Activated CD8-positive, alpha-beta memory T cell treated with anti-CD3 and anti-CD28 coated beads for 4 hours (primary cell): ENCODE measurements at places on chromosomes 13 and 19.
A peak's percentile ranks its signal among the peaks of the same experiment; 100 is the strongest.

DNA sequence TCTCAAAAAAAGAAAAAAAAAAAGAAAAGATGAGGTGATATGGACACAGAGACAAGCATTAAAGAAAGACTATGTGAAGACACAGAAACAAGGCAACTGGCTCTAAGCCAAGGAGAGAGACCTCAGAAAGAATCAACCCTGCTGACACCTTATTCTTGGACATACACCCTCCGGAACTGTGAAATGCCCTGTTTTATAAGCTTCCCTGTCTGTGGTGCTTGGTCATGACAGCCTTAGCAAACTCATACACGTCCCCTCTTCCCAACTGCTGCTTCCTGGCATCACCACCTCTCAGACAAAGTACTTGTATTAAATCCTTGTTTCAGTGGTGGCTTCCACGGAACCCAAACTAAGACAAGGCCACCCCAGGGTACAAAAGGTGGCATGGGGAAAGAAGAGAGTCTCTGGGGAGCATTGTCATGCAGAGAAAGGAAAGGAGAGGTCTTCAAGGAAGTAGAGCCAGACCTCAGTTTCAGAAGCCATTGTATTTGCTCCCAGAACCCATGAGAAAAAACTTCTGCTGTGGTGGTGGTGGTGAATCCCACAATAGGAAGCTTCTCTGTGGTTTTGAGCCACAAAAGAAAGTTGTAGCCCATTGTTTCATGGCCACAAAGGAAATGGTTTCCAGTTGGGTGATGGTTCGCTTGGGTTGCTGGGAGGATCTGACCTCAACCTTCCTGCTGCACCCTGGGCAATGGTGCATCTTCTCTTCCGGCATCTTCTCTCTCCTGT, 16.3 kb upstream of the TSPAN16 start:
- DNase-seq: no peak

GRCh38 chr19:45307361-45307760, 15.3 kb downstream of the CKM start:
- DNase-seq: no peak

DNA sequence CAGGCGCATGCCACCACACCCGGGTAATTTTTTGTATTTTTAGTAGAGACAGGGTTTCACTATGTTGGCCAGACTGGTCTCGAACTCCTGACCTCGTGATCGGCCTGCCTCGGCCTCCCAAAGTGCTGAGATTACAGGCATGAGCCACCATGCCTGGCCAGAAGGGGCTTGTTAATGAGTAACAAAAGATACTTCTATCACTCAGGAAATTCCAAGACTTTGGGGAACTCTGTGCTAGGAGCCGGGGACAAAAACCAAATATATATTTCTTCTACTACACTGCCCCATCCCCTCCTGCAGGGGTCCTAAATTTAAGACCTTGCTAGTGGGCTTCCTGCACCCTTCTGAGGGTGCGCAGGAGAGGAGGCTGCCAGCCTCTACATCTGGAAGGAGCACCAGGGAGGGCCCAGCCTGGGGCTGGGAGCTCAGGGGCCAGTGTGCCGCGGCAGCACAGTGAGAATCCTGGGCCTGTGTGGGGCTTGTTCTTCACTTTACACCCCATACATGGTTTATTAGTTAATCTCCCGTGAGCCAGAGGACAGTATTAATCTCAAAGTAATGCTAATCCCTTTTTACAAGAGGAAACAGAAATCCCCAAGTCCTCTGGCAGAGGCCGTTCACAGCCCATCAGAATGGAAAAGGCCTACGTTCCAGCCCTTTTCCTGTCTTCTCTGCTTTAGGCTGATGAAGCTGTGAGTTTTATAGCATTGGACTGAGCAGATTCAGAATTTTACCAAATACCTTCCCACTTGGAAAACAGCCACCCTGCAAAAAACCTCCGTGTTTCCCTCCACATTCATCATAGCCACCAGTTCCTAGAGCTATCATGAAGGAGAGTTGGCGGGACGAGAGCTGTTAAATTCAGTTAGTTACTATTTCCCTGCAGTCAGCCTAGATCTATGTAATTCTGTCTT, 44.4 kb upstream of the NPAS1 start:
- DNase-seq: no peak

DNA sequence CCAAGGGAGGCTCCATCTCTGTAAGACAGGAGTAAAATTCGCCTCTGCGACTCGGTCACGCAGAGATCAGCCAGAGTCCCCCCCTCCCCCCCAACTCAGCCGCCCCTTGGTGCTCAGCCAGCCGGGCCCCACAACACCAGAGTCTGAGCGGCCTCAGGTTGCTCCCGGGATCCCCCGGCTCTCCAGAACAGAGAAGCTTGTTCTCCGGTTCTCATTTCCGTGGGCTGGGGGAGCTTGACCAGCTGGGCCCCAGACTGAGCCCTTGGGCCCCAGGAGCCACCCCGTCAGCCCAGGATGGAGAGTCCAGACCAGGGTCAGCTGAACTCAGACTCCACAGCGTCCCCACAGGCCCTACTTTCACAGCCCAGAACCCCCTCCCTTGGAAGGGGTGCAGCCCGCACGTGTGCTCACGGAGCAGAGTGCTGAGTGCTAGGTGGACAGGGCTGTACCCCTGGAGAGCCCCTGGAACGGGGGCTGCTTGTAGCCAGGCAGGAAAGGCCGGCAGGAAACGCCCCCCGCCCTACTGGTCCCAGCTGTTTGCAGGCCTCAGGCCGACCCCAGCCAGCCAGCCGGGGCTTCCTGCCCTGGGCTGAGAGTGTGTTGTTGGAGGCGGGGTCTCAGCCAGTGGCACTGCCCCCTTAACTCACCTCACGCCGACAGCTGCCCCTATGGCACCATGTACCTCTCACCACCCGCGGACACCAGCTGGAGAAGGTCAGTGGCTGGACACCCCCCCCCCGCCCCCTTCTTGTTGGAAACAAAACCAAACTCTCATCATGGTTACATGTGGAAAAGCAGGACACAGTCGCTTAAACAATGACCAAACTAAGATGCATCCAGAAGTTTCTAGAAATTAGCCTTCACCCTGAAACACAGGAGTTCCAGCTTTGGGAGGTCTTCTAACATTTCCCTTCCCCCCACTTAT, 44.4 kb downstream of the COMP start:
- no peak for DNase-seq

GRCh38 chr19:40332669-40333068, 15.5 kb downstream of the C19orf47 start:
- no peak for DNase-seq

- DNase-seq: no peak
Measured at GRCh38 chr13:112634102-112634501, 46.1 kb upstream of the TUBGCP3 start.

GRCh38 chr19:51786646-51787494, 8.1 kb upstream of the FPR3 start:
- DNase-seq: no peak

- DNase-seq: no peak
Measured at GRCh38 chr19:47545061-47545948, 27.6 kb downstream of the ZNF541 start.

DNA sequence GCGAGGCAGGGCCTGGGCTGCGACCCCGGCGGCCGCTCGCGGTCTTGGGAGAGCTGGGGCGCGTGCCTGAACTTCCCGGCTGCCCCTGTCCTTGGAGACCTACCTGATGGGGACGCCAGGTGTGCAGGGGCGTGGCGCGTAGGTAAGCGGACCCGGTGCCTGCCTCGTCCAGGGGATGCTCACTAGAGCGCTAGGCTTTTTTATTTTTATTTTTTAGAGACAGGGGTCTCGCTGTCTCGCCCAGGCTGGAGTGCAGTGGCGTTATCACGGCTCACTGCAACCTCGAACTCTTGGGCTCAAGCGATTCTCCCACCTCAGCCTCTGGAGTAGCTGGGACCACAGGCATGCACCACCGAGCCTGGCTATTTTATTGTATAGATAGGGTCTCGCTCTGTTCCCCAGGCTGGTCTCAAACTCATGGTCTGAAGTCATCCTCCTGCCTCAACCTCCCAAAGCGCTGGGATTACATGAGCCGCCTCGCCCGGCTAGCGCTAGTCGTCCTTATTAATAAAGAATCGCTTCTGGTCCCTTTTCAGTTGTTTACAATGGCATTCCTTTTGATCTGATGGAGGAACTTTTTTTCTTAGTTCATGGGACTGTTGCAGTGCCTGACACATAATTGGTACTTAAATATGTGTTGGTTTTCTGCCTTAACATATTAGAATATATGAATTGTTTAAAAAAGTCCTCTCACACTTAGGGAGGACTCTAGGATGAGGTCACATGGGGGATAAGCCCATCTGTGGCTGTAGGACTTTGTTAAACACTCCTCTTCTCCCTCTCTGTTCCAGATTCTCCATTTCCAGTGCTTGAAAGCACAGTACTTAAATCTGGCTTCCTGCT, 812 bp downstream of the DPY19L3 start:
- no peak for DNase-seq

DNA sequence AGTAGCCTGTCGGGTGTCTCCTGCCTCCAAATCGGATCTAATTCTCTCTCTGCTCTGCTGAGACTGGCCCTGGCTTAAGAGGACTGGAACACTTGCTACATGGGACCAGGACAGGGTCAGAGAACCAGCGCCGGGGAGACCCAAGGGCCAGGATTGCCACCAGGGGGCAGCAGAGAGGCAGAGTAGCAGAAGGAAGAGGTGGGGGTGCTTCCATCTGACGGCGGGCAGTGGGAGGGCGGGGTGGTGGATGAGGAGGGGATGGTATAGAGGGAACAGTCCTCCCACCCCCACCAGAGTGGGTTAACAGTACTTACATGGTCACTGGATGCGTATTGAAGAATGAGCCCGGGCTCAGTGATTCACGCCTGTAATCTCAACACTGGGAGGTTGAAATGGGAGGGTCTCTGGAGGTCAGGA, 11.9 kb downstream of the SELENOW start:
- peak; percentile 68 for DNase-seq

- no peak for DNase-seq
Measured at GRCh38 chr13:73235385-73235784, 176.6 kb downstream of the KLF5 start.

DNA sequence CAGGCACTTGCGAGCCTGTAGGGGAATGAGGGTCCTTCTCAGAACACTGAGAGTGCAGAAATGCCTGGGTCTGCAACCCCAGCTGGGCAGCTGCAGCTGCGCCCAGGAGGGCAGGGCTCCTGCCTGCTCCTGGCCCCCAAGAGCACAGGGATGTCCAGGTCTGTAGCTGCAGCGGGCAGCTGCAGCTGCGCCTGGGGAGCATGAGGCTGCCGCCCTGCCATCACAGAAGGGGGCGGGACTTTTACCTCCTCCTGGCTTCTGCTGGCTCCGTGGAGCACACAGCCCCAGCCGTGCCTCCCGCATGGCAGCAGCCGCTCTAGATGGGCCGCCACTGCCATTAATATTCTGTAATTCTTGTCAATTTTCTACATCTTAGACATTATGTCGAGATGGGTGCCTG, 17.8 kb downstream of the CPB2 start:
- DNase-seq: no peak

DNA sequence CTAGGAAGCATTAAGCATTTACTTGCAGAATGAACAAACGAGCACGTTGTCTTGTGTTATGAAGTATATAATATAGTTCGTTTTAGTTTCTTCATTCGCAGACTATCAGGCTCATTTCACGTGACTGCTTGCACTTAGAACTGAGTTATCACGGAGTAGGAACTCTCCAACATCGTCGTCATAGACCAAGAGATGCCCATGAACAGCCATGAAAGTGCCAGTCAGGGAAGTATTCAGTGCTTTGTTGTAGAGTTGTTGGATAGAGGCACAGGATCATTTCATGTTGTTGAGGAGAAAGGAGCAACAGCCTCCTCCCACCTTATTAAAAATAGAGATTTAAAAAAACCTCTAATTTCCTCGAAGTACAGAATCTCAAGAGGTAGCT, 977 bp upstream of the IL17D start:
- DNase-seq: no peak

DNA sequence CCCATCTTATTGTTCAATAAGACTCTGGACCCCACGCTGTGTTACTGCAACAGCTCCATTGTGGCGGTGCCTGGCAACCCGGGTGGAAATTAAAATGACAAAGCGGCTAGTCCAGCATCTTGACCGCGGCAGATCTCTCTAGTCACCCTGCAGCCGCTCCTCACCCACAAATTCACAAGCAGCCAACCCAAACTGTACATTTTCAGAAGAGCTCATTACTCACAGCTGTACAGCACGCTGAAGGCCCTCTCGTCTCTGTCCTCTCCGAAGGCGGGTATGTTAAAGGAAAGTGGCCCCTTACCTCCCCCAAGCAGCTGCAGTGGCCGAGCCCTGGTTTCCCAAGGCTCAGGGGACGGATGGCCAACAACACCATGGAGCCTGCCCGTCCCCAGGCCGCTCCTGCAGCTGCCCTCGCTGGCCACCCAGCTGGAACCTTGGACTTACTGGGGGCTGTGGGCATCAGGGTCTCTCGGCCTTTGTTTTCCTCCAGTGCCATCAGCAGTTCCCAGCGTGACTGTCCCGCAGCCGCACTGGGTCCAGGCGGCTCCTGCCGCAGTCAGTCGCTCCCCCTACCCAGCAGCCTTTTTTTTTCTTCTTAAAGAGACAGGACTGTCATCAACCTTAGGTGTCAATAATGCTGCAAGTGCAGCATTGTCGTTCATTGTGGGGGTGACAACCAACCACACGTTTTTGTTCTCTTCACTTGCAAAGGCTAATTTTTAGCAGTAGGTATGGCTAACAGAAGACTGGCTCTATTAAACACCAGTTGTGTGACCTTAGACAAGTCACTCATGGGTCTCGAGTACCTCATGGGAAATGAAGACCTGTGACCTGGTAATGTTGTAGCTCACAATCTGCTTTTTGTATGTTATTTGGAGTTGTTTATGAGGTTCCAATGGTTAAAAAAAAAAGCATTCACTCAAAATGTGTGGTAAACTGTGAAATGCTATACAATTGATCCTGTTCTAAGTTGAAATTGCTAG, at the start of gene SACS:
Gene SACS (minus strand): TSS at position 532 of the 983 bp plus-strand sequence. CDS start 22,463 bp downstream, outside the sequence.
- DNase-seq: no peak

GRCh38 chr19:50928831-50929230, 17.6 kb upstream of the KLK4 start:
- DNase-seq: no peak

DNA sequence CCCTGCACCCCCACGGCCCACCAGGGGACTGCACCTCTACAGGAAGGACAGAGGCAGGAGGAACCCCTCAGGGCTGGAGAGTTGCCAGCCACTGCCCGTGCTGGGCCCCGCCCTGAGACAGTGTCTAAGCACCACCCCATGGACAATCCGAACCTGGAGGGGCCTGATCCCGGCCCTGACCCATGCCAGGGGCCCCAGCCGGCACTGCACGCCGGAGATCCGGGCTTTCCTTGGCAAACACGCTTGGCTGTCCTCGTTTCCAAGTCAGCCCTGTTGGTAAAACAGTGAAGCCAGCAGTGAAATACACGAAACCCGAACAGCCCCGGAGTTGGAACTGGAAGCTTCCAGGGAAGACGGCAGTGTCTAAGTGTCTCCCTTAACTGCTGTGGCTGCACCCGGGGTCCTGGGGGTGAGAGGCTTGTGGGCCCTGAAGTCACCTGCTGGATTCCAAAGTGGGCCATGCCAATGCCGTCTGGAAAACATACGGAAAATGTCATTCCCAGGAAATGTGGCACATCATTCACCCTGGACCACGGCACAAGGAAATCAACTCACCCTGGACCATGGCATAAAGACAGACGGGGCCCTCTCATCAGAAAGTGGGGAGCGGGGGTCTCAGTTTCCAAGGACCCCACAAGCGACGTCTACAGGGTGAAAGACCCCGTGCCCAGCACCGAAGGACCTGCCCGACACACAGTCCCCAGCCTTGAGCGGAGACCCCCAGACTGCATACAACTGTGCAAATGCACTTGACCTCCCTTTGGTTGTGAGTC, 30.9 kb downstream of the RASA3 start:
- no peak for DNase-seq

GRCh38 chr13:108573455-108573854, 56.0 kb upstream of the MYO16 start:
- DNase-seq: no peak
